Left renal cortex interstitium (tissue), 4 donors: ENCODE measurements at places on chromosomes 3 and 15. TPM values are rescaled to one million over a fixed set of nuclear protein-coding genes. Genes with fewer than 3 reads are reported as not detected.

- DNase-seq = no peak
Measured at GRCh38 chr3:187973977-187974870, 179.7 kb upstream of the LPP start.

- no peak for DNase-seq
Measured at GRCh38 chr3:17300441-17300840, 415.7 kb downstream of the PLCL2 start.

DNA sequence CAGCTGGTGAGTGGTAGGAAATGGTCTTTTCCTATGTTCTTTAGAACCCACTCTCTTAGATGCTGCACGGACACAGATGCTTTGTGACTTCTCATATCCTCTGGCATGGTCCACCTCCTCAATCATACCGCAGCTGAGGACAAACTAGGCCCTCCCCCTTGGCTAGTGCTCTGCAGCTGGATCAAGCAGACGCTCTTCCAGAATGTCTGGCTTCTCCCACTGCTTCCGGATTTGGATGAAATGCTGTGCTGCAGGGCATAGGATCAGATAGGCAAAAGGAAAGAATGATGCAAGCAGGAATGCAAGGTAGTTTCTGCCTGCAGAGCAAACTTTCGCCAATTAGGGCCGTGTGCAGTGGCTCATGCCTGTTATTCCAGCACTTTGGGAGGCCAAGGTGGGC lies 75.7 kb upstream of the SLC4A7 start:
- DNase-seq = no peak

GRCh38 chr15:52011711-52012144 lies 7.3 kb upstream of the MAPK6 start:
- no peak for DNase-seq

DNA sequence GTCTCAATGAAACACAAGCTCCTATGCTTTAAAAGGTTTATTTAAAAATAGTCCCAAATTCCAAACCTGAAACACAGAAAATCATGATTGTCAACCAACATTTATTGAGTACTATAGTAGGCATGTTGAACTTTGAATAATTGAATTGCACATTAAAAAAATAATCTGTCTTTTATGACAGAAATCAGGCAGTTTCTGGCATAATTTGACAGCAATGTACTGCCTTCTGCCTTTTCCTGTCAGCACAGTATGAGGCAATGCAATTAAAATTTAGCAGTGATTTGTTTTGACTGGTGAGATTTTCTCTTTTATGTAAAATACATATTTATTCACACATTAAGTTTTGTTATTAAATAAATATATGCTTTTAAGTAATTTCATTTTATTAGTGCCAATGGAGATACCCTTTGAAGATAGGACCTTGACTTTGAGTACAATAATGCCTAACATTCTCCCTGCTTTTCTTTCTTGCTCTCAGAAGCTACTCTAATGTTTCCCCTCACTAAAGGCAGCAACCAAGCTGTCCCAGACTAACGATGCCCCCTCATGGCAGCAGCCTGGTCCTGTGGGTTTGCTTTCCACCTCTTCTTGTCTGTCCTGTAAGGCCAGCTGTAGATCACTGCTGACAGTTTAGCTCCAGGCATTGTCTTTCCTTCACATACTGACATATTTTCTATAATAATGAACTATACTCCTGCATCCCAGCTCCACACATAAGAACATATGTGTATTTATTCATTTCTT lies 346.7 kb downstream of the IL20RB start:
- DNase-seq = no peak

DNA sequence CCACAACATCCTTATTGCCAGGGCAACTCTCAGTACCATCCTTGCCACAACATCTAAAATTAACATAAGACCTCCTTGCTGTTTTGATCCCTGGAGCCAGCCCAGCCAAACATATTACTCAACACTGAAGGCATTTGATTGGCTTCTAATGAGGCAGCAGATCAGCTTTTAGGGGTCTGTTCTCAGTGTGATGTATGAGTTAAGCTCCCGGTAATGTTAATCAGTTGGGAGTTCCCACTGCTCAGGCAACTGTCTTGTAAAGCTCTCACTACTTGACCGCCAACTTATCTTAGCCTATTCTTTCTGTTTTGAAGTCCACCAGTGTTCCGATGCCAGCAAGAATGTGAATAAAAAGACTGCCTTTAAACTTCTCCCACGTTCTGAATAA lies 158.9 kb downstream of the FOXB1 start:
- DNase-seq = no peak

The COL8A1 gene
- polyA plus RNA-seq = 8.5 TPM

The UBA5 gene
- 60.1 TPM for polyA plus RNA-seq

GRCh38 chr3:122661633-122662032 lies 19.0 kb upstream of the PARP14 start:
- DNase-seq = no peak

DNA sequence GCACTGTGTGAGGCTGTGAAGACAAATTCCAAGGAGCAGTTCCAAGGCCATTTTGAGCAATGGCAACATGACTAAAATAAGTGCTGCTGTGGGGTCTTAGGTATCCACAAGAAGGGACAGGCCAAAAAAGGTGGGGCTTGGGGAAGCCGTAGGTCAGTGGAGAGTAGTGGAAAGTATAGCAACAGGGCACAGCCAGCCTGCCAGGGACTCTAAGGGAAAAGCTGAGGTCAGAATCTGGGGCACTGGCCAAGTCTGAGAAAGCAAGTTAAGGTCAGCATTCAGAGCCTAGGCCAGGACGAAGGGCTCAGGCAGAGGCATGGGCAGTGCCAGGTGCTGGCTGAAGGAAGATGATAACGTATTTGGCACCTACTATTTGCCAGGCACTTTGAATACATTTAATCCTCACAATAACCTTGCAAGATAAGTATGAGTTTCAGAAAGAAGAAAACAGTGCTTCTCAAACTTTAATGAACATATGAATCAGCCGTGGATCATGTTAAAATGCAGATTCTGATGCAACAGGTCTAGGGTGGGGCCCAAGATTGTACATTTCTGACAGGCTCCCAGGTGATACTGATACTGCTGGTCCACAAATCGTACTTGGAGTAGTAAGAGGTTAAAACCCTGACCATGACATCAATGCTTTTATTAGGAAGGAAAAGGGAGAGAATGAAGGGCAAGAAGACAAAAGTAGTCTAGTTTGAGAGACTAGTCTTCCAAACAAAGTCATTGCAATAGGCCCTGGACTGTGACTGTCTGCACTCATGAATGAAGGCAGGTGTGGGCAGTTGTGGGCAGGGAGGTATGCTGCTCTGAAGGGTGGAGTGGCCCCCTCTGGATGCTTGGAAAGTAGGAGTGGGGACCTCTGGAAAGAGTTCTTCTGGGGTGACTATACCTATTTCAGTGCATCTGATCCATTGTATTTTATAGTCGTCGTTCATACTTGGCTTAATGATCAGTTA lies 106.3 kb upstream of the ANKRD28 start:
- no peak for DNase-seq

GRCh38 chr3:161415506-161416231 lies 44.4 kb upstream of the SPTSSB start:
- no peak for DNase-seq

The LPP gene
- 22.1 TPM for polyA plus RNA-seq

The NUP210 gene
- 21.1 TPM for polyA plus RNA-seq

GRCh38 chr3:123271466-123272159 lies 69.9 kb downstream of the SEC22A start:
- no peak for DNase-seq

DNA sequence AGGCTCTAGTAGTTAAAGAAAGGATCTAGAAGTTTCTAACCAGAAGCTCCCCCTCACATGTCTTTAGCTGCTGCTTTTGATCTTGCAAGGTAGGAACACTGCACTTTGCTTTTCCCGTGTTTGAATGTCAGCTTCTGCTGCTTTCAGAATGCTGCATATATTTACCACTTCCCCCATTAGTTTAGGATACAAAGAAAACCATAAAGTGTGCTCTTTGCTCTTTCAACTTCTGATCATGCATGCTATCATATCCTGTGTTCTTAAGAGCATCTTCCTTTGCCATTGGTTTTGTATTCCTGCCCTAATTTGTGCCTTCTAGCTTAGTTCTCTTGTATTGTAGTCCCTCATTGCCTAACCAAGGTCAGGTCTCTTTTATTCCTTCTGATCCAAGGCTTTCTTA lies 43.3 kb downstream of the ZNF609 start:
- no peak for DNase-seq

DNA sequence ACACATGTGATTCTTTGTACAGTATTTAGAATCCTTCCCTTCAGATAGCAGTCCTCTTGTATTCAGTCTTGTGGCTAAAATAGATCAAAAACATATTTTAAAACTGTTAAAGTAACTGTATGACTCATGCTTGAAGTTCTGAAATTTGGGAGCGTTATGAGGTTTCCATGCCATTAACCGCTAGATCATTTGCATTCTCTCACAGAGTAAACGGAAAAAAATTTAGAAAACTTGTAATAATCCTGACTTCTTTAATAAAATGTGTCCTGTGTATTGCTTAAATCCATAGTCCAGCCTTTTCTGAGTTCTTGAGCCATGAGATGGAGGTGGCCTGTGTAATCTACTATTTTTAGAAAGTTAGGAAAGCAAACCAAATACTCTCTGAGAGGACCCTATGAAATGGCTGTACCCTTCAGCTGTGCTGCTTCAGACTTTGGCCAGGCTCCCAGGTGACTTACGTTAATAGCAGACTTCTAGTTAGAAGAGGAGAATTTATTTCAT lies 33.8 kb downstream of the MBNL1 start:
- no peak for DNase-seq

DNA sequence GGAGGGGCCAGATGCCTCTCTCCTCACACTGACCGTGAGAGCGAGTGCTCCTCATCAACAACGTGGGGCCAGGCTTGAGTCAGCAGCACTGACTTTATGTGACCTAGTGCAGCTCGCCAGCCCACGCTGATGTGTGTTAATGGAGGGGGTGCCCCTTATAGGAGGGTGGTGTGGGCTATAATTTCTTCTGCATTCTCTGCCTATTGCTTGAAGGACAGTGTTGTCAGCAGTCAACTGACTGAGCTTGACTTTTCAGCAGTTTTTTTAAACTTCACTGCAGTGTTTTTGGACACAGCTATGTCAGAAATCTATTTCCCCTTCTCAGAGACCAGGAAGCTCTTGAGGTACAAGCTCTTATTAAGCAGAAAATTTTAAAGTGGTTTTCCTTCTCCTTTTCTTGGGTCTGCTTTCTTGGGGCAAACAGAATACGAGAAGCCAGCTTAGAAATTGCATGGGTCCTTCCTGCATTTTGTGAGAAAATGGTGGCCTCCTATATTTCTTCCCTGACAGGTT lies 304.8 kb upstream of the CTDSPL start:
- DNase-seq = no peak

The CAMKV gene
- 0.14 TPM for polyA plus RNA-seq

GRCh38 chr15:40163657-40164416 lies 3.0 kb downstream of the BUB1B start:
- no peak for DNase-seq

The C3orf85 gene
- polyA plus RNA-seq = 13.2 TPM

GRCh38 chr3:172448661-172449465 lies 607 bp upstream of the GHSR start:
- no peak for DNase-seq

- no peak for DNase-seq
Measured at GRCh38 chr3:157226173-157226847, 66.4 kb upstream of the CCNL1 start.

DNA sequence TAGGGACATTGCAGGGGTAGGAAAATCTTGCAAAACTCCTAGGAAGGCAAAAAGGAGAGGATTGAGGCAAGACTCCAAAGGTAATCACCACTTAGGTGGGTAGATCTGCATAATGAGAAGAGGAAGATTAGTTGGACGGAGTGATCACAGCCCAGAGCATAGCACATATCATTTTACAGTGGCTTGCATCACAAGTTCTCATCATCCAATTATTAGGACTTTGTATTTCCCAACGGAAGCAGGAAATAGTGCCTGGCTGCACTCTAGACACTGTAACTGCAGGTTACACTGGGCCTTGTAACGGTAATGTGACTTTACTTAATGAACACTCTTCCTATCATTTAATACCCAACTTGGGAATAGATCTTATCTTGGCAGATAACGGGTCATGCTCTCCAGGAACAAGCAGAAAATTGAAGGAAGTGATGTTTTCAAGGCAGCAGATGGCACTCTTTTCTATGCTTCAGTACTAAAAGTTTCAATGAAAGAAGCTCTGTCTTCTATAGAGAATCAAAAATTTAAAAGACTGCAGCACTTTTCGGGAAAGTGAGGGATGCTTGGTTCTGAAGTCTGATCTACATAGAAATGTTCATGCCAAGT lies 101.9 kb upstream of the KCNMB2 start:
- no peak for DNase-seq

DNA sequence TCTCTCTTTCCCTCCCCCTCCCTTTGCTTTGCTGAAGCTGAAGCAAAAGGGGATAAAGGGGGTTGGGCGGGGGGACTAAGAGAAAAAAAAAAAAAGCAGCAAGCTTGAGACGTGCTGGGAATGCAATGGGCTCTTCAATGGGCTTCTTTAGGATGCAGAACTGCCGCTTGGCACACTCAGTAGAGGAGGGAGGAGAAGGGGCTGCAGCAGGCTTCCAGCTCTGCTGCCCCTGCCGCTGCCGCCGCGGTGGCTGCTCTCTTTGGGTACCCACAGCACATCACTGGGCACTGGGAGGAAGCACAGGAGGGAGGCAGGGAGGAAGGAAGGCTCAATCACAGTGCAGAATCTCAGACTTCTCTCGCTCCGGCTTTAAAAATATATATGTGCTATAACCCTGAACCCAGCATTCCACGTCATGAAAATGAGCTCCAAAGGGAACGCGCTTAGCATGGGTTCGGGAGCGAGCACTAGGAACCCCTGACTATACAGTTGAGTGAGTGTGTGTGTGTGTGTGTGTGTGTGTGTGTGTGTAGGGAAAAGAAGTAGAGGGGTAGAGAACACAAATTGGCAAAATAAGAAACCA lies 3.5 kb downstream of the SLITRK3 start:
- no peak for DNase-seq

DNA sequence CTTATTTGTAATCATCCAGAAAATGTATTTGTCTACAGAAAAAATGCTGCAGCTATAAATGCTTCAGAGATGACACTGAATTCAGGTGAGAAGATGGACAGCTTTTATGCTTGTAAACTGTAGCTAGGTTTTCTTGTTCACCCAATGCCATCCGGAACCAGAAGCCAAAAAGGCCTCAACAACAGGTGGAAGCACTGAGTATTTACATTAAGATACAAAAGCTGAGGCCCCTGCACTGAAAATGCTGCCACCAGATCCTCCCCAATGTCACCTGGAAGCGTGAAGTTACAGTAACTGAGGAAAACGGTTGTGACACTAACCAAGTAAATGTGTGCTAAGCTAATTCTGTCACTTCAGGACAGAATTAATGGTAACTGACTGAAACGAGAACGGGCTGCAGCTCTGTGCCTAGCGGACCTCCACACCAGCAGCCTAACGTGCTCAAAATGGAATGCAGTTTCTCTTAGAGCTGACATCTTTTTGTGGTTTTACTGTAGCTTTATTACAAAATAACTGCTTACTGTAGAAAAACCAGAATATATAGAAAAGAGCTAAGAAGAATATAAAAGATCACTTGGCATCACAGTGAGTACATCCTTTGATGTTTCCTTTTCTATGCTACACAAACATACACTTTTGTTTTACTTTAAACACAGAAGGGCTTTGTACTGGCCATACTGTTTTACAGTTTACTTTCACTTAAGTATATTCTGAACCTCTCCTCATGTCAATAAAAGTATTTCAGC lies 7.6 kb downstream of the CHSY1 start:
- DNase-seq = no peak

GRCh38 chr15:55256281-55257011 lies 33.2 kb downstream of the RAB27A start:
- no peak for DNase-seq

The SEMA4B gene
- 44.5 TPM for polyA plus RNA-seq

The IGSF10 gene
- 1.5 TPM for polyA plus RNA-seq

The TMEM108 gene
- 3.2 TPM for polyA plus RNA-seq

The MAP1A gene
- 9.3 TPM for polyA plus RNA-seq

The OXTR gene
- polyA plus RNA-seq = 1.9 TPM

- DNase-seq = no peak
Measured at GRCh38 chr3:125202197-125202596, 10.4 kb downstream of the SLC12A8 start.
